ENCODE measurements at places on chromosomes 5 and 9. TPM values are rescaled to one million over a fixed set of nuclear protein-coding genes. Genes with fewer than 3 reads are reported as not detected.

The SH3PXD2B gene
- total RNA-seq, result 3.3 TPM

The CAVIN4 gene
- 0.08 TPM for total RNA-seq

The ROR2 gene
- 0.70 TPM for total RNA-seq

The TIMD4 gene
- 38.8 TPM for total RNA-seq

The SLC1A1 gene
- total RNA-seq, result 0.33 TPM

The ADCY2 gene
- not detected for total RNA-seq

The GPR151 gene
- not detected for total RNA-seq

DNA sequence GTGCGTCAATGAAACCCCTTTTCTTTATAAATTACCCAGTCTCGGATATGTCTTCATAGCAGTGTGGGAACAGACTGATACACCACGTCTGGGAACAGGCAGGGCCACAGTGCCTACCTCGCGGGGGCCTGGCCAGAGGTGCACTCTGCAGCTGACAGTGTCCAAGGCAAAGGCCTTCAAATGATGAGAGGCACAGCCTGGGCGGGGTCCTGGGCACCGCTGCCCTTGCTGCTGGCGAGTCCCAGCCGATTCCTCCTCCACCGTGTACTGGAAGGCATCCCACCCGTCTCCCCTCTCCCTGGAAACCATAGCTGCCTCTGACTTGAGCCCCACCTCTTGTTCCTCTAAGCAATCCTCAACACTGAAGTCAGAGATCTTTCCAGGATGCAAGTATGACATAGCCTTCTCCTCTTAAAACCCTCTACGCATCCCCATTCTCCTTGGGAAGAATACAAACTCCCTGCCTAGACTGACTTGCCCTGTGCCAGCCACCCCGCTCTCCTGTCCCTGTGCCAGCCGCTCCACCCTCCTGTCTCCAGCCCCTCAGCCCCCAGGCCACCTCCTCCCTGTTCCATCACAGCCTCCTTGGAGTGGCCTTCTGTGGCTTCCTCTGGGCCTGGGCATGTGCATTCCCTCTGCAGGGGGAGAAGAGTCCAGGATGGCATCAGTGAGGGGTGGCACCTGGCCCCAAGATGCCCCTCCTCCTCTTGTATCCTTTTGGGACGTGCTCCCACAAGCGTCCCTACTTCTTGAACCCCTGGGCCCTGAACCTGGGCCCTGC is 8.1 kb upstream of the COL5A1 start:
- no peak for DNase-seq

DNA sequence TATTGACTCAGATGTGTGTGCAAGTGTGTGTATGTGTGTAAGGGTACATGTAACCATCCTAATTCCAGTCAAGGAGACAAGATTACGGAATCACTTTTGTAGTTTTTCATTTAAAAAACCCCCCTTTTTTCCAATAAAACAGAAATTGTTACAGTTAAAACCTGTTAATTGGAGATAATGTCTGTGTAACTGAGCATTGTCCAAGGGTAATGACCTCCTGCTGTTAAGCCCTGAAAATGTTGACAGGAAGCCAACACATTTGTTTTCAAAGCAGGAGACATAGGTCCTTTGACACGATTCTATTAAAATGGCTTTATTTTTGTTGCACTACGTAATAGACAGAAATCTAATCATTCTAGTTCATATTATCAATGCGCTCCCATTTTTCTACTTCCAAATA is 457.3 kb upstream of the ARRDC3 start:
- DNase-seq, result no peak

GRCh38 chr5:125005266-125005665 is 258.8 kb upstream of the ZNF608 start:
- DNase-seq, result no peak

DNA sequence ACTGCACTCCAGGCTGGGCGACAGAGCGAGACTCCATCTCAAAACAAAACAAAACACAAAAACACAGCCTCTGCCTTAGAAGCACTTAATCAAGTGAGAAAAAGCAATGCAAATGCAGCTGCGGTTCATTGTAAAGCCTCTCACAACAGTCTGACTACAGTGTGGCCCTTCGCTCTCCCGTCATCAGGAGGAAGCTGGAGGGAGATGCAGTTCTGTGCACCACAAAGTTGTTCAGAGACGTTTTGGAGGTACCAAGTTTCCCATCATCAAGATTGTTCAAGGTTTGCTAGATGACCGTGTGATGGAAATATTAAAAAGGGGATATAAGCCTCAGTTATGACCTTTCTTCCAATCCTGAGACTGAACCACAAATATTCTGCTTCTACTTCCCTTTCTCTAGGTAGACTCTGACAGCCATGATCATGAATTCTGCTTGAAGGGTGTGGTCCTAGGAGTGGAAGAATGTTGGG is 40.9 kb downstream of the SEC61B start:
- no peak for DNase-seq

DNA sequence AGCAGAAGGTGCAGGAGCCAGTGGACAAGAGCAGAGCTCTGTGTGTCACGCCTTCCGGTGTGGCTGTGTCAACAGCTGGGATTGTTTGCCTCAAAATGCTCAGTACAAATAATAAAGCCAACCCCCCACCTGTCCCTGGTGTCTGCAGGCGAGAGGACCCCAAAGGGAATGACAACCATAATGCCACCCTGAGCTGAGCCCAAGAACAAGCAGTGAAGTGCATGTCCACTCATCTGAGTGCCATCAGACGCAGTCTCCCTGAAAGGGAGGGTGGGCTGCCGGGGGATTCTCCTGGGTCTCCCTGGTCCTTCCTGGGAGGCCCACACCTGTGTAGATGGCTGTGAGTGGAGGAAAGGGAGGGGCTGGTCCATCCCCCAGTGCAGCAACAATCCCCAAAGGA is 328.8 kb upstream of the IRX1 start:
- no peak for DNase-seq

DNA sequence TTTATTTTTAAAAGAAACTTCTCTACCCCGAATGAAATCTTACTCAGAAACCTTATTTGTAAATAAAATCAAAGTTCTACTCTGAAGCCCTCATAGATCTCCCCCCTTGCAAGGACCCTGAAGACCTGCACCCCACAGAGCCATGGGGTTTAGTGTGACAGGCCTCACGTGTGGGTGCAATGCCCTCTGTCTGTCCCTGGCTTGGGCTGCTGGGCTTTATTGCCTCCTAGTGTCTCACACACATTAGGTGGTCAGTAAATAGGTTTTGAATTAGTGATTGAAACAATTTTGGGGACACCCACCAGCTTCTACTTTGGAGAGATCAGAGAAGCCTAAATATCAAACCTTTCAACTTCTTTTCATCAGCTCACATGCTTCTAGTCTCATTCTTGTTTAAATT is 403.7 kb downstream of the KDM4C start:
- DNase-seq, result no peak

DNA sequence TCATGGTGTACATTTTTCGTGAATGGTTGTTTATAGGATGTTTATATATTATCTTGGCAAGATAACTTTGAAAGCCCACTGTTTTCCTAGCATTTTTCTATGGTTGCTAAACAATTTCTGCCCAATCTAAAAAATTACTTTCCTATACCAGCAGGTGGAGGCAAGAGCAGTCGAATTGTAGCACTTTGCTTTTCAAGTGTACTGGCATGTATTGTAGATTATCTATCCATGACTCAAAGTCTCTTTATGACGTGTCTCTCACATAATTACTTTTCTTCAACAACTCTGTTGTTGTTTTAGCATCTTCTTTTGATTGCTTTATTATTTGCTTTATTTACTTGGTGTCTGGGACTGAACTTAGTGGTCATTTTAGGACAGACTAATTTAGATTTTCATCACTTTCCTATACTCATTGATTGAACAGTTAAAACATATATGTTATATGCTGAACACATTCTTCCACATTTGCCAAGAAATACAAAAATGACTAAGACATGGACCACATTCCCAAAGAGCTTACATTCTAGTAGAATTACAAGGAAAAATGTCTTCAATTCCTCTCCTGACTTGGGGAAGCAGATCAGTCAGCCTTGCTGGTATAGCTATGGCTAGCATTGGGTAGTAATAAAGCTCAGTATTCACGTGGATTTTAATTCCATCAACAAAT is 20.7 kb downstream of the NLN start:
- DNase-seq, result no peak

DNA sequence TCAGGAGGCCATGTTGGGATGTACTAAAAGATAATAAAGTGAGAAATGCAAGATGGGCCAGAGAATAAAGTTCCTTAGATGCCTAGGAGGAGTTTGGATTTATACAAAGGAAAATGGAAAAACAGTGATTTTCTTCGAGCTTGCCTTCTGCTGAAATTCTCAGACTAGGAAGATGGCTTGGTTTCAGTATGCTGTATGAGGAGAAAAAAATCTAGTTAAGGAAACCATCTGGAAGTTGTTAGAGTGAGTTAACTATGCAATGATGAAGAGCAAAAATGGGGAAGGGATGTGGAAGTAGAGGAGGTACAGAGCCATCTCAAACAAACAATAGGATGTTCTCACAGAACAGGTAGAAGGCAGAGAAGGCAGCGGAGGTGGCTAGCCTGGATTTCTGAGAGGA is 162.9 kb upstream of the FTMT start:
- no peak for DNase-seq

DNA sequence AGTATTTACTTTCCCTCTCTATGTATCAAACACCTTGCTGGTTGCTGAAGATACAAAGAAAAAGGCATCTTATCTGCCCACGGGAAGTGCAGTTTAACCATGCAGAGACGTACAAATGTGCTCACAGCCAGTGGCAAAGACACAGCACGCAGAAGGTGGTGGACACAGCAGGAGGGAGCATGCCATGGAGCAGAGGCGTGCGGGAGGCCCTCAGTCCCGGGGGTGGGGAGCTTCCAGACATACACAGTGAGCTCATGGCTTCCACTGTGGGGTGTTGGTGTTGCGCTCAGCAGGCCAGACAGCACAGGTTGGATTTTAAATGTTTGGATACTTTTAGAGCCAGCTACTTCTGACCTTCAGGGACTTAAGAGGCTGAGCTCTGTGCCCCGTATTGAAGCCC is 8.8 kb upstream of the BARX1 start:
- no peak for DNase-seq

GRCh38 chr9:109792951-109793546 is 13.1 kb downstream of the PALM2AKAP2 start:
- no peak for DNase-seq

GRCh38 chr9:16986556-16986955 is 116.1 kb upstream of the BNC2 start:
- DNase-seq, result no peak

DNA sequence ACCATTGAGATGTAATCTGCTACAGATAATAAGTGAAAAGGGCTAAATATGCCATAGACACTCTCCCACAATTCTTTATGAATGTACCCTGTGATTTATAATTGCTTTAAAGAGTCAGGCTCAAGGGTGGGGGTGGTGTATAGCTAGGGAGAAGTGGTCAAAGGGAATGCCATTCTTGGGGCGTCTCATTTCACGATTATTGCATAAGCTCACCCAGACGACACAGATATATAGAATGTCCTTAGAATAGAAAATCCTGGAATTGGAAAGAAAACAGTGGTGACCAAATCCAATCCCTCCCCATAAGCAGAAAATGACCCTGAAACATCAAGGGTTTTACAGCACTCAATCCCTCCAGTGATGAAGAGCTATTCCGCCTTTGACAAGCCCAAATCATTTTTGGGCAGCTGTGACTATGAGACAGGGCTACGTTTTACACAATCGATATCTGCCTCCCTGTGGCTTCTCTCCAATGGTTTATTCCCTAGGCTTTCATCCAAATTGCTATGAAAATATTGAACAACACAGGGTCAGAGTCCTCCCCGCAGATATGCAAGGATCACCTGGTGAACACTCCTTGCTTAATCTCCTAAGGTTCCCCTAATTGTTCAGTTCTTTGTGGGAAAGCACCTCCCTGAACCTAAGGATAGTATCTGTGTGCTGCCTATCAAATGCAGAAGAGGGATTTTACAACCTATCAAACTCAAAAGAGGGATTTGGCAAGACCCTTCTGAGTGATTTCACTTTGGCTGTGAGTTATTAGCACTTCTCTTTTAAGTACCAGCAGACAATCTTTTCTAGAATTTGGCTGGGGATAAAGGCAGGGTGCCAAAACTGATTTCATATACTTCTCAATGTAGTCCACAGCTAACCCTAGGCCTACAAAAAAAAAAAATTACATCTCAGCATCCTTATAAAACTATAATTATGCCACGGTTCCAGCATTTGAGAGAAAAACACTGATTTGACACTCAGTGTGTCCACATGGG is 144.9 kb upstream of the CDH6 start:
- no peak for DNase-seq

DNA sequence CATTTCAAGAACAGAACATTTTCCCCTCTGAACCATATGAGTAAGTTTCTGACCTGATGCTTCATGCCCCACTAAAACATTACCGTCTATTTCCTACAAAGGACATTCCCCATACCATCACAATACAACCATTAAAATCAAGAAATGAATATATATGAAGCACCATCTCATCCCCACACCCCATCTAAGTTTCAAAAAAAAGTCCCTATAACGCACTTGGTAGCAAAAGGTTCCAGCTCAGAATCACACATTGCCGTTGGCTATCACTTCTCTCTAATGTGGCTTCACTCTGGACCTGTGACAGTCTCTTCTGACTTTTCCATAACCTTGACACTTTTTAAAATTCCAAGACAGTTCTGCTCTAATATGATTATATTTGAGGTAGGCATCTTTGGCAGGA is 5.9 kb downstream of the EMB start:
- DNase-seq, result no peak

DNA sequence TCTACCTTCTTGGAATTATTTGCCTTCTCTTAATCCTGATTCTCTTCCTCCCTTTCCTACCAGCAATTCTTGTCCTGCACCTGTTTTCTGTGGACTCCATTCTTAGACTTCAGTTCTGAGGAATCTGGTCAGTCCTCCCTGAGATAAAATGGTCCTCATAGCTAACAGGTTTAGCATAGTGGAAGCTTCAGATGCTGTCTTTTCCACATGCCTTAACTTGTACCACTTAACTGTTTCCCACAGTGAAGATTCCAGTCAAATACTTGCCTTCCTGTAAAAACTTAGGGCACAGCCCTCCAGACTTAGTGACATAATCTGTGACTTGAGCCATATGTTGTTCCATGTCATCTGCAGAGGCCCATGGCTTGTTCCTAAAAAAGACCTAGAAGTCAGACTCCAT is 261.3 kb downstream of the CWC27 start:
- no peak for DNase-seq

DNA sequence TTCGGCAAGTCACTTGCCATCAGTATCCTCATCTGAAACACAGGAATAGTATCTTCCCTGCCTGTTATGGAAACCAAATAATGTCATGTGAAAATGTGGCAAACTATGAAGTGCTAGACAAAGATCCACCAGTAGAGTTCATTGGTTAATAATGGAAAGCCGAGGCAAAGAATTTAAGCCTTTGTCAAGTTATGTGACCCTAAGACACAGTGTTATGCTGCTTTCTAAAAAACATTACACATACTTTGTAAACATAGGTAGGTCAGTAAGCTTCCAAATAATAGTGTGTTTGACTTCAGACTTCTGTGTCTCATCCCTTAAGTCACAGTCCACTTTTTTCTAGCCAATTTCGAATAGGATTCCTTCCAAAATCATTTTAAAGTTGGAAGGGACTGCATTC is 6.0 kb downstream of the PTAR1 start:
- DNase-seq, result no peak

- DNase-seq, result no peak
Observed at GRCh38 chr5:143920772-143921171, 108.8 kb downstream of the HMHB1 start.

- no peak for DNase-seq
Observed at GRCh38 chr5:157348049-157348400, 82.1 kb downstream of the CYFIP2 start.

Measured in liver (tissue), 10 donors.